ENCODE measurements at places on chromosomes 4 and X.

GRCh38 chr4:7342223-7343080, 92.3 kb downstream of the PSAPL1 start:
- no peak for DNase-seq

- DNase-seq: no peak
Measured at GRCh38 chr4:147195386-147195785, 249.7 kb upstream of the TTC29 start.

GRCh38 chrX:23904096-23904495, 3.6 kb downstream of the APOO start:
- DNase-seq: no peak

GRCh38 chr4:184815046-184815877, 10.5 kb downstream of the ACSL1 start:
- DNase-seq: no peak

GRCh38 chr4:186264660-186265059, 1.3 kb upstream of the F11 start:
- DNase-seq: no peak

DNA sequence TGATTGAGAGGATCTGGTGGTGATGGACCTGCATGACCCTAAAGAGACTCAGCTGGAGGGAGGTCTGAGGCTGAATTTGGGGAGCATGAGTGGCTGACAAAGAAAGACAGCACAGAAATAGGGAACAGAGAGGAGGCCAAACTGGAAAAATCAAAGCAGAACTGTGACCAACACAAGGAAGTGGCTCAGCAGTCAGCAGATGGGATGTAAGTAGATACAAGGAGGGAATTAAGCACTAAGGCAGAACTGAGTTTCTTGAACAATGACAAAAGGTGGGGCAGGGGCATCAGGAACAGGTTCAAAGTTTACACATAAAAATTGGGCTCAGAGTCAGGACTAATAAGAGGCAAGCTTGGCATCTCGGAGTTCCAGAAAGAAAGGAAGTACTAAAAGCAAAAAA, 144.3 kb upstream of the KLF3 start:
- no peak for DNase-seq

GRCh38 chrX:86039625-86040568, 7.5 kb downstream of the CHM start:
- DNase-seq: no peak

- DNase-seq: no peak
Measured at GRCh38 chrX:14509325-14510057, 19.8 kb upstream of the GLRA2 start.

Measured in CD4-positive, alpha-beta memory T cell (primary cell).